SK-N-MC (cell line): ENCODE measurements at places on chromosomes 12 and 14.

DNA sequence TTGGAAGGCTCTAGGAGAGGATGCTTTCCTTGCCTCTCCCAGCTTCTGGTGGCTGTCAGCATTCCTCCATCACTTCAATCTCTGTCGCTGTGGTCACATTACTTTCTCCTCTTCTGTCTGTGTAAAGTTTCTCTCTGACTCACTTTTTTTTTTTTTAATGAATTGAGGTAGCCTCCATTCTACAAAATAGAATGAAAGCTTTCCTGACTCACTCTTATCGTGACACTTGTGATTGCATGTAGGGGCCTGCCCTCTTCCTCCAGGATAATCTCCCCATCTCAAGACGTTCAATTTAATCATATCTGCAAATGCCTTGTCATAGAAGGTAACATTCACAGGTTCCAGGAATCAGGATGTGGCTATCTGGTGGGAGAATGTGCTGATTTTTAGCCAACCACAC is 153.5 kb upstream of the HMGA2 start:
- no peak for DNase-seq

DNA sequence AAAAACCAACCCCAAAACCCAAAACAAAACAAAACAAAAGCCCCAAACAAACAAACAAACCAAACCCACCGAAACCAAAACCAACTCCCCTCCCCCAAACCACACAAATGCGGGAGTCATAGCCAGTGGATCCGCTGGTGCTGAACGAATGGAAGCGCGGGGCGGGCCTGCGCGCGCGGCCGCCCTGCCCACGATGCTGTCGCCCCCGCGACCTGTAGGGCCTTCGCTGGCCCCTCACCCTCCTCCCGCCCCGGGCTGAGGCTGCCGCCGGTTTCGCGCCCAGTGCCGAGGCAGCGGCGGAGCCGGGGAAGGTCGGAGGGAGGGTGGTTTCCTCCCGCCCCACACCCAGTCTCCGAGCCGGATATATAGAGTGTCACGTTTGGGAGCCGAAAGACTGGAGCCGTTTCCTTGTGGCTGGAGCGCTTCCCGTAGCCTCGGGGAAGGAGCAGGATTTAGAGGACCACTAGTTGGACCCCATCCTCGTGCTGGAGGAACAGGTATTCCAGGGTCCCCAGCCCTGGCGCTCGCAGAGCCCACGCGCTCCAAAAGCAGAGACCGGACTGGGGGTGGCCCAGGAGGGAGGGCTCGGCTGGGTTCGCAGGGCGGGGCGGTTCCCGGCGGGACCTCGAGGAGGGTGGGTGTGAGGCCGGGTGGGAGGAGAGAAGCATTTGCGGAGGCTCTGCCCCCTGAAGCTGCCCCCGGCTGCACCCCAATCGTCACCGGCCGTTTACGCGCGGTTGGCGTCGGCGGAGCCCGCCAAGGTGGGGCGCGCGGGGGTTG is at the start of gene FAR2:
FAR2 (plus strand) TSS at position 368 of the 780 bp plus-strand sequence. CDS start 121,172 bp downstream, outside the sequence.
- DNase-seq, result no peak

GRCh38 chr14:97854918-97855317 is 1057.7 kb downstream of the VRK1 start:
- no peak for DNase-seq

DNA sequence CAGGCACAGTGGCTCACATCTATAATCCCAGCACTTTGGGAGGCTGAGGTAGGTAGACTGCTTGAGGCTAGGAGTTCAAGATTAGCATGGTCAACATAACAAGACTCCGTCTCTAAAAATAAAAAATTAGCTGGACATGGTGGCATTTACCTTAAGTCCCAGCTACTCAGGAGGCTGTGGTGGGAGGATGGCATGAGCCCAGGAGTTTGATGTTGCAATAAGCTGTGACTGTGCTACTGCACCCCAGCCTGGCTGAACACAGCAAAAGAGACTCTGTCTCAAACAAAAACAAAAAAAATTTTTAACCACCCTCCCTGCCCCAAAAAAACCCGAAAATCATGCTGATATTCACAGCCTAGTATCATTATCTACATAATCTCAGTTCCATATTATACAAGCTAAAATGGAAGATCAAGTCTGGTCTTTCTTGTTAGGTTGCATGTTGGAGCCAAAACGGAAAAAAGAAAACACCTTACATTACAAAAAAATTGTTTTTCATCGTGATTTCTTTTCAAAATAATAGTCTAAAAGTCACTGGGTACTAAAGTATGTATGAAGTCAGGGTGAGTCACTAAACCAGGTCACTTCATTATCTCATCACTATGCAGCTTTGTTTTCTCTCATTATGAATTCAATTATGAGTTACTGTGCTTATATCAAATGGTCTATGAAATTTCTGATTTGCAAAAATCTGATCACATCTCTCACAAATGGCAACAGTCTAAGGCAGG is 13.8 kb downstream of the GXYLT1 start:
- no peak for DNase-seq
